Pancreas (tissue), 10 donors: ENCODE measurements at places on chromosomes 6 and 20.

GRCh38 chr20:45052698-45053429 is 48.1 kb downstream of the KCNS1 start:
- DNase-seq = no peak

GRCh38 chr6:4008324-4009047 is 70.5 kb downstream of the FAM217A start:
- no peak for DNase-seq

DNA sequence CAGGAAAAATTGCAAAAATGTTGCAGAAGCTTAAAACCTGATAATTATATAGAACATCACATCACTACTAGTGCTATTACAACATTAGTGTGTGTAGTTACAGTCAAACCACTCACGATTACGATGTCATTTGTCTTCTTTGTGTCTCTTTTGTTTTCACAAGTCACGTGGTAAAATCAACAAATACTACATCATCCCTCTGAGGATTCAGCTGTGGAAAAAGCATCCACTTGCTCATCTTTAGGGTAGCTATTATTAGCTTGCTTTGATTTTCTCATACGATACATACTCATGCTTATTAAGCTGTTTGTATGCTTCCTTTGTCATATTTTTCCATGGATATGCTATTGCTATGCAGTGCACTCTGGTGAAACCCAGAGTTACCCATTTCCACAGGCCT is 22.2 kb upstream of the ATXN1 start:
- no peak for DNase-seq

DNA sequence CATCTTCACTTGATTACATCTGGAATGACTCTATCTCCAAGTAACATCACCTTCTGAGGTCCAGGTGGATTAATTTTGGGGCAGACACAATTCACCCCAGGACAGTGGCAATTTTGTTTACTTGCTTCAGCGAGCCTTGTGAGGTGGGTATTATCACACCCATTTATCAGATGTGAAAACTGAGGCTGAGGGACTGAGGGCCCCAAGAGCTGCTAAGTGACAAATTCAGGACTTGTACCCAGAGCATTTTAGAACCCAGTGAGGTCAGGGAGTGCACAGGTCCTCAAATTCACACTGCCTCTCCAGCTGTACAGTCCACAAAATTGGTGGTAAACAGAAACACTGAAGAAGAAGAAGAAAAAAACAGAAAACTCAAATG is 125.2 kb upstream of the PMEPA1 start:
- DNase-seq = no peak

DNA sequence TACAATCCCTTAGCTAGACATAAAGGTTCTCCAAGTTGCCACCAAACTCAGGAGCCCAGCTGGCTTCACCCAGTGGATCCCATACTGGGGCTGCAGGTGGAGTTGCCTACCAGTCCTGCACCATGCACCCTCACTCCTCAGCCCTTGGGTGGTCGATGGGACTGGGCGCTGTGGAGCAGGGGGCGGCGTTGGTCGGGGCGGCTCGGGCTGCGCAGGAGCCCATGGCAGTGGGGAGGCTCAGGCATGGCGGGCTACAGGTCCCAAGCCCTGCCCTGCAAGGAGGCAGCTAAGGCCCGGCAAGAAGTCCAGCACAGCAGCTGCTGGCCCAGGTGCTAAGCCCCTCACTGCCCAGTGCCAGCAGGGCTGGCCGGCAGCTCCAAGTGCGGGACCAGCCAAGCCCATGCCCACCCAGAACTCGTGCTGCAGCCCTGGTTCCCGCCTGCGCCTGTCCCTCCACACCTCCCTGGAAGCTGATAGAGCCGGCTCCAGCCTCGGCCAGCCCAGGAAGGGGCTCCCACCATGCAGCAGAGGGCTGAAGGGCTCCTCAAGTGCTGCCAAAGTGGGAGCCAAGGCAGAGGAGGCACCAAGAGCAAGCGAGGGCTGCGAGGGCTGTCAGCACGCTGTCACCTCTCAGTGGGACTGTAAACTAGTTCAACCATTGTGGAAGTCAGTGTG is 912.1 kb downstream of the PHF3 start:
- no peak for DNase-seq

DNA sequence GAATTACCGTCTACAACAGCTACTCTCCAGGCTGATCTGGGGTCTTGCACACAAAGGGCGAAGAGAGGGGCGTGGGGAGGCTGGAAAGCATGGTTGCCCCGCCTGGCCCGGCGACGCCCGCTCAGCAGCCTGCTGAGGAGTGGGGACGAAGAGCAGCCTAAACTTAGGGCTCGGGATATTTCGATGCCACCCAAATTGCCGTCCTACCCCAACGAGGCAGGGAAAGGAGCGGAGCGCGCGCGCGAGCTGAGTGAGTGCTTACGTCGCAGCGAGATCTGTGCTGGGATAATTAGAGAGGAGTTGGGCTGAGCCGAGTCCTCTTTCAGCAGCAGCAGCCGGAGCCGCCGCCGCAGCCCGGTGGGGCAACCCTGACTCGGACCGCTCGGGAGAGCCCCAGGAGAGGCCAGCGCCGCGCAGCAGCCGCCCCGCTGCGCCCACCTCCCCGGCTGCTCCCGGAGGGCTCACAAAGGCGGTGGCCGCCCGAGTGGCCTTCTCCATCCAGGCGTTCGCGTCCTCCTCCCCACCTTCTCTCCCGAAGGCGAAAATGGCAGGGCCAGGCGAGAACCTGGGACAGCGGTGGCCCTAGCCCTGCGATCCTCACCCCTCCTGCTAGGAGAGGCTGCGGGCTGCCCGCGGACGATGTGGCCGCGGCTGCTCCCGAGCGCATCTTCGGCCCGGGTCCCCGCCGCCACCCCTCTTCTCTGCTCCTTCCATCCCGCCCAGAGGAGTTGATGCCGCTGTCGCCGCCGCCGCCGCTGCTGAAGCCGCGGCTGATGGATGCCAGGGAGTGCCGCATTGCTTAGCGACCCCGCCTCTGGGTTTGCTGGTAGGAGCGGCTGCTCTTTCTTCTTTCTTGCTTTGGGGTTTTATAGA is at the start of gene CLVS2:
Gene CLVS2 (plus strand): TSS at position 315 of the 873 bp plus-strand sequence. CDS start 1,543 bp downstream, outside the sequence.
- no peak for DNase-seq
